ENCODE measurements at places on chromosomes 16 and 17. TPM values are rescaled to one million over a fixed set of nuclear protein-coding genes. Genes with fewer than 3 reads are reported as not detected.

NACA2 gene
- not detected for polyA plus RNA-seq

EVPLL gene
- not detected for polyA plus RNA-seq

DNAAF1 gene
- not detected for polyA plus RNA-seq

MATCAP1 gene
- polyA plus RNA-seq = 356 TPM

KCNJ12 gene
- 1.3 TPM for polyA plus RNA-seq

FBXO39 gene
- not detected for polyA plus RNA-seq

CCDC40 gene
- polyA plus RNA-seq = 15.0 TPM

All from neural cell (in vitro differentiated cells).